NCI-H2081 treated with DMSO at 0.1 percent for 48 hours (cell line): ENCODE measurements at places on chromosomes 7 and 10.

DNA sequence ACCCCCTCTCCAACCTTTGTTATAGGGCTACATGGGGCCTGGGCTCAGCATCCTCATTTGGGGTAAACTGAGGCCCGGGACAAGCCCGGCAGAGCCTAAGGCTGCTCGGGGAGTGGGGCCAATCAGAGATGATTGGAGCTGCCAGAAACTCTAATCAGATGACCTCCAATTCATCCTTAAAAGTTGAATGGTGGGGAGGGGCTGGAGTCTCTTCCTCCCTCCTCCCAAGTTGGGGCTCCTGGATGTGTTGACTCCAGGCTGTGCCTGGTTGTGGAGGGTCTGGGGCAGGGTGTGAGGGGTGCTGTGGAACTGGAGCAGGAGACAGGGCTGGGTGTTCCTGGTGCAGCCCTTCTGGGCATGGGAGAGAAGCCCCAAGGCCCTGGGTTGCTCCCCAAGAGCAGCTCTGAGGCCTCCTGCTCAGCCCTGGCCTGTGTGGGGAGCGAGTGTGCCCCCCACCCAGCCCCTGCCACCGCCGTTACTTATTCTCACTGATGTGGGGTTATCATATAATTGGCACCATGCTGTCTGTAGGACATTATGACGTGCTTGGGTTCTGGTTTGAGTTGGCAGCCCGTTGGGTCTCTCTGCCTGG, 2.2 kb downstream of the BHLHA15 start:
- no peak for DNase-seq

GRCh38 chr7:130090745-130091532, 20.6 kb downstream of the KLHDC10 start:
- DNase-seq, result no peak

- DNase-seq, result no peak
These were observed 7.7 kb upstream of the TRA2A start for GRCh38 chr7:23539494-23539907.

GRCh38 chr7:36573066-36573465, 151.2 kb downstream of the AOAH start:
- DNase-seq, result no peak

GRCh38 chr10:98258683-98259454, 9.1 kb downstream of the LOXL4 start:
- no peak for DNase-seq

GRCh38 chr7:129864042-129864441, 88.7 kb downstream of the UBE2H start:
- DNase-seq, result no peak

- no peak for DNase-seq
These were observed 845.7 kb upstream of the POT1 start for GRCh38 chr7:125775317-125775716.

DNA sequence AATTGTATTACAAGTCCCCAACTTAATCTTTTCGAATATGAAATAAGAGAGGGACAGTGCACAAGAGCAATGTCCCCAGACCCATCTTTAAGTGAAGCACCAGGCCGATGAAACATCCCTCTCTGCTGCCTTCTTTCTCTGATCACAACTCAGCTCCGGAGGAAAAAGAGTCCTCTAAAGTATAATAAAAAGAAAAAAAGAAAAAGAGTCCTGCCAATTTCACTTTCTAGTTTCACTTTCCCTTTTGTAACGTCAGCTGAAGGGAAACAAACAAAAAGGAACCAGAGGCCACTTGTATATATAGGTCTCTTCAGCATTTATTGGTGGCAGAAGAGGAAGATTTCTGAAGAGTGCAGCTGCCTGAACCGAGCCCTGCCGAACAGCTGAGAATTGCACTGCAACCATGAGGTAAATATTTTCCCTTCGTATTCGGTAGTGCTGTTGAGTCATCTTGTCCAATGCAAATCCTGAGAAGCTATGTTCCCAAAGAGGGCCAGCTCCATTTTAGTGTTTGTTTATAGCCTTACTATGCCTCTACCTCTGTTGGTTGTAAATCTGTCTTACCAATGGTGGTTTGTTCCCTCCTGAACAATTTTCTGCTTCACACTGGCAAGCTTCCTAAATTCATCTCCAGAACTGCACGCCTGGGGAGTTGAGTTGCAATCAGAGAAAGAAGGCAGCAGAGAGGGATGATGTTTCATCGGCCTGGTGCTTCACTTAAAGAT, at the start of gene IFIT2:
Gene IFIT2 (plus strand): TSS at position 326 of the 725 bp plus-strand sequence. CDS start 78 bp downstream, at position 404.
- DNase-seq, result no peak

- no peak for DNase-seq
These were observed 1.0 kb downstream of the INMT start for GRCh38 chr7:30752979-30753378.

DNA sequence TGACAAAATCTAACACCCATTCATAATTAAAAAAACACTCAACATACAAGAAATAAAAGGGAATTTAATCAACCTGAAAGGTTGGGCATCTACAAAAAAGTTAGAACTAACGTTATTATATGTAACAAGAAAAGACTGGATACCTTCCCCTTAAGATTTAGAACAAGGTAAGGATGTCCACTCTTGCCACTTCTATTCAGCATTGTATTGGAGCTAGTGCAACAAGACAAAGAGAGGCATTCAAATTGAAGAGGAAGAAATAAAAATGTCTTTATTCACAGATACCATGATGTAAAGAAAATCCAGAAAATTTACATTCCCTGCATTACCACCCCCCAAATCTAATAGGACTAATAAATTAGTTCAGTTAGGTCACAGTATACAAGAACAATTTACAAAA, 18.3 kb downstream of the FAM149B1 start:
- DNase-seq, result no peak

GRCh38 chr10:31359979-31360378, 41.0 kb downstream of the ZEB1 start:
- DNase-seq, result no peak

DNA sequence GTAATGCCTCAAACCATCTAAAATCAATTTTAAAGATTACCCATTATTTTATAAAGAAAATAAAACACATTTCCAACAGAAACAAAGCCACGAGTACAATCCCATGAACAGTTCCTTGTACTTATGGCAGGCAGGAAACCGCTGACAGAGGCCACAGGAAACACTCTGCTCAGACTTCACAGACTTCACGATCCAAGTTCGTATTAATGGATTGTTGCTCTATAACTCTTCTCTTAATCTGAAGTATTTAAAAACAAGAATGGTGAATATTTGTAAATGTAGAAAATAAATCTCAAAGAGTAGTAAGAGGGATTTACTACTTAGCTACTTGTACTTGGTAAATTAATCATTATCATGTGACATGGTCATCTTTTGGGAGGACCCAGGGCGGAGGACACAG, 78.3 kb downstream of the SNX10 start:
- DNase-seq, result no peak

- no peak for DNase-seq
These were observed 24.6 kb upstream of the STEAP4 start for GRCh38 chr7:88331322-88331721.

GRCh38 chr10:123655751-123656150, 10.4 kb upstream of the GPR26 start:
- DNase-seq, result no peak

DNA sequence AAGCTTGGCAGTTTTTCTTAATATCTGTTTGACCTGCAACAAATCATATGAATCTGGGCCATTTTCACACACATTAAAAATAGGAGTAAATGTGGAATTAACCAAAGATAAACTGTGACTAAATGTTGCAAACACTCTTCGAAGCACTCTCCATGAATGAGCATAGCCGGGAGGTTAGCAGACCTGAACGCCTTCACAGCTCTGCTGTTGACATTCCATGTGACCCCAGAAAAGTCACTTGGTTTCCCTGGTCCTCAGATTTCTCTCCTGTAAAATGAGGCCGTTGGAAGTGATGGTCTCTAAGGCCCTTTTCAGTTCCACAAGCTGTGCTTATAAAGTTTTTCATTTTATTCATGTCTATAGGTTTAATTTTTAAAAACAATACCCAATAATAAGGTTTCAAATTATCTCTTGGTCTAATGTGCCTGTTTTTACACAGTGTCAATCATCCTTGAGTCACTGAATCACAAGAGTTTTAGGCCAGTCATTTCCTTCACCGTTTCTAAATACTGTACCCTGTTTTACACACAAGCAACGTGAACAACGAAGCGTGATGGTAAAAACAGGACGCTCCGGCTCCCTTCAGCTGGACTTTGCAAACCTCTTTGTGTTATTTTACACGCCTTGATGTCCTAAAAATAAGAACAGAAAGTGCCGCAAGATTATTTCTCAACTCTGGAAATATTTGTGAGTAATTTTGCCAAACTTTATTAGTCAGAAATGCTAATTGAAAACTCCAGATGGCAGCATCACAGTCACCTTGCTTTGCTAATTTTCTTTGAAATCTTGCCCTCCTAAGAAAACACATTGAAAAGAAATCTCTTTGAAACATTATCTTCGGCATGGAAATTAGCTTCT, 38.6 kb upstream of the MET start:
- no peak for DNase-seq

DNA sequence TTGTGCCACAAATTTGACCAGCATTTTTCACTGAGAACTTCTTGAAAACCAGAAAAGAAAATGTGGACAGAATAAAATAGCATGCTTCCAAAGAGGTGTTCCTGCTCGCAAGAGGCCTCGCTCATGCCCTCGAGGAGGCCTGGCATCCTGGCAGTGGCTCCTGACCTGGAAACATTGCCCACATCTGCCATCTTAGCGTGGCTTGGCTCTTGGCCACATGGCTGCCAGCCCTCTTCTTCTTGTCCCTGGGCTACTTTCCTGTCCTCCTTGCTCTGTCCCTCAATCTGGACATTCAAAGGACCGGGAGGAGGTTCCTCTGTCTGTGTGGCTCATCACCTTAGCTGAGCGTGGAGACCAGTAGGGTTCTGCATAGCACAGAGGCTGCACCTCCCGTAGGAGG, 131.6 kb upstream of the TMEM72 start:
- DNase-seq, result no peak

GRCh38 chr10:102796407-102797176, 40.6 kb downstream of the CYP17A1 start:
- no peak for DNase-seq

DNA sequence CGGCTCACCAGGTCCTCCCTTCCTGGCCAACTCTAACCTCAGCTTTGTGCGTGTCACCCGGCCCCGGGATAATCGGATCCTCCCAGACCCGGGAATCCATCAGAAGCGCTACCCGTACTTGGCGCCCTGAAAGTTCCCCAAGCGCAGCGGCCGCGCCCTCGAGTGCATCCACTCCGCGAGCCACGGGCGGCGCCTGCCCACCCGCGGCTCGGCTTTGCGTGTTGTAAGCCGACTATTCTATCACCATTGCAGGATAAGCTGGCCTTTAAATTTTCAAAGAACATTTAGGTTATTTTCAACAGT, 35.7 kb upstream of the EBLN1 start:
- no peak for DNase-seq

DNA sequence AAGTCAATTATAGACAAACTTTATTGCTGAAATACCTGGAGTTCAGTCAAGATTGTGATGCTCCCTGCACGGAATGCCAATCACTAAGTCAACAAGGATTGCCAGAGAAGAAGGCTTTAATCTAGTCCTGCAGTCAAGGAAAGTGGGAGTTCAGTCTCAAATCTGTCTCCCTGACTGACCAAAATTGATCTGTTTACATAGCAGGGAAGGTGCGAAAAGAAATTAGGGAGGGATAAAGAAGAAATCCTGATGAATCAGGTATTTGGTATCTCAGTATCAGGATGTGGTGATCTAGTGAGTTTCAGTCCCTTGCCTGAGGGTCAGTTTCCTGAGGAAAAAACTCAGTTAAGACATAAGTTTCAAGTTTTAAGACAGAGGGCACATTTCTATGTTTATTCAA, 2.1 kb upstream of the AKR1D1 start:
- no peak for DNase-seq

DNA sequence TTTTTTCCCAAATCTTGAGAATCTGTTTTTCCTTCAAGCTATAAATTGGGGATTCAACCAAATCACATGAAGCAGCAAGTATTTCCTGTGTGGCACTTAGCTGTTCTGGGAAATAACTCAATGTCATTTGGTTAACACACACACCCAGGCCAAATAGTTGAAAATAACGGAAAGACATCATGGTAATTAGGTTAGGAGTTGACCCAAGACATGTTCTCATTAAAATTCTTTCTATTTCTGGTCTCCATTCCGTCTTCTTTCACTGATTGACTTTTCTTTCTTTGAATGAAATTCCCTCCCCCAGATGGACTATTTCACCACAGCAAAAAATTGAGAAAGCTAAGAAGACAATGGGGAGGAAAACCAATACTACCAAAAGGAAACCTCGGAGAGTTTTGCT, 30.5 kb downstream of the NRP1 start:
- no peak for DNase-seq

DNA sequence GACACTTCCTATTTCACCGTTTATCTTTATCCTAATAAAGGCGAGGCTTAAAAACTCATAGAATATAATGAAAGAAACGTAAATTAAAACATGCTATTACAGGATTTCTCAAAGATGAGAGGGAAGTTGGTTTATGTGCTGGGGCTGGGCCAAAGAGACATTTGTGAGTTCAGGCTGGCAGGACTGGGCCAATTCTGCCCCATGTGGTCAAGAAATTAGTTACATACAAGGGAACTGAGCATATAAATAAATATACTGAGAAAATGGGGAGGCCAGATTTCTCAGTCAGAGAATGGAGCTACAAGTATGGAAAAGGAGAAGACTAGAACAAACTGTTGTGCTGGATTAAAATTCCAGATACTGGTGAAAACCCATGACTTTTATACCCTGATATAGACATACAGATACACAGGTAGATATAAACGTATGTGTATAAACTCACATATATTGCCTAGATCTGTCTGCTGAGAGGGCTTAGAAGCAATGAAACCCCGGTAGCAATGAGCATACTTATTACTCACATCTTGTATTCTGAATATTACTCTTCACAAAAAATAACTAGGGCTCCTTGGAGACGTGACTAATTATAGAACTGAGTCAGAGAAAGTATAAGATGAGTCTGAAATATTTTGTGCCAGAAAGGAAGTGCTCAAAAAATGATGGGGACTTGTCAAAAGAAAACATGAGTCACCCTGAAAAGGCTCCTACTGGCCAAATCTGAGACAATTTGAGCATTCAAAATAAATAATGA, 155.7 kb upstream of the FGFR2 start:
- DNase-seq, result no peak

DNA sequence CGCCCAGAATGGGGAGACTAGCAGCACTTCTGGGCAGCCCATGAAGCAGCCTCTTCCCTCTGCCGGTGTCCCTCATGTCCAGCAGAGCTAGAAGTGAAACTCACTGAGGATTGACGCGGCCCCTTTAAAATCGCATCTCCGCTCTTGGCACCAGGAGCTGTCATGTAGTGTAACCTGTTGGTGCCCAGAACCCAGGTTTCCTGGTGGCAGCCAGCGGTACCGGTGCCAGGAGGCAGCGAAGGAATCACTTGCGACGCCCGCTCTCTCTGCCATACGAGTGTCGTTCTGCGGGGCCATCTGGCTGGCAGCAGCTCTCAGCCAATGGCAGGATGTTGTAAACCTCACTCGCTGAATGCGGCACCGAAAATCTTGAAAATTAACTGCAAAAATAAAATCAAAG, 82.7 kb downstream of the CUX1 start:
- DNase-seq, result no peak

DNA sequence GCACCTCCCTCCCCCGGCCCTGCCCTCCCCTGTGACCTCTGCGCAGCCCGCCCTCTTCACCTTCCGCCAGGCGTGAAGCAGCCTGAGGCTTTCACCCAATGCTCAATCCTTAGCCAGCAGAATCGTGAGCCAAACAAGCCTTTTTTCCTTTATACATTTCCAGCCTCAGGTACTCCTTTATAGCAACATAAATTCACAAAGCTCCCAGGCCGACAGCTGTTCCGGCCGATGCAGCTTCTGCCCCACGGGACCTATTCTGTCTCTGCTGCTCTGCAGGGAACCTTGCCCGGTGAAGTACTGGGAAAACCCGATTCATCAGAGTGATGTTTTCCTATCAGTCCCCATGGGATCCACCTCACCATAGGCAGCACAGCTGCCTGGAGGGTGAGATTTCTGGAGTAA, 87.4 kb downstream of the CHST15 start:
- no peak for DNase-seq

GRCh38 chr10:73774637-73775036, 7.2 kb upstream of the CHCHD1 start:
- no peak for DNase-seq
